ENCODE measurements at places on chromosomes 3 and 15. TPM values are rescaled to one million over a fixed set of nuclear protein-coding genes. Genes with fewer than 3 reads are reported as not detected.

DNA sequence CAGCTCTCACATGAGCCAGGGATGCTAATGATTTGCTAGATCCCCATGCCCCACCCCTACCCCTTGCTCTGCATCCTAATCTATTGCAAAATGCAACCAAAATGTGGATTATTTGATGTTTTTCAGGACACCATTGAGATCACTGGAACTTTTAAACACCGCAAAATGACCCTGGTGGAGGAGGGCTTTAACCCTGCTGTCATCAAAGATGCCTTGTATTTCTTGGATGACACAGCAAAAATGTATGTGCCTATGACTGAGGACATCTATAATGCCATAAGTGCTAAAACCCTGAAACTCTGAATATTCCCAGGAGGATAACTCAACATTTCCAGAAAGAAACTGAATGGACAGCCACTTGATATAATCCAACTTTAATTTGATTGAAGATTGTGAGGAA lies 29.7 kb downstream of the HDC start:
- no peak overlapping the region for H3K4me3 ChIP-seq
- no peaks in the 10 kb centered on the region for H3K27me3 ChIP-seq
- DNase-seq, result no peak
- no peaks in the 10 kb centered on the region for H3K36me3 ChIP-seq

- no peak overlapping the region for H3K4me3 ChIP-seq
- peaks cover 8% of the 10 kb centered on the region for H3K27me3 ChIP-seq
- no peaks in the 10 kb centered on the region for H3K36me3 ChIP-seq
Observed at GRCh38 chr3:32436816-32437189, 45.1 kb downstream of the CMTM7 start.

DNA sequence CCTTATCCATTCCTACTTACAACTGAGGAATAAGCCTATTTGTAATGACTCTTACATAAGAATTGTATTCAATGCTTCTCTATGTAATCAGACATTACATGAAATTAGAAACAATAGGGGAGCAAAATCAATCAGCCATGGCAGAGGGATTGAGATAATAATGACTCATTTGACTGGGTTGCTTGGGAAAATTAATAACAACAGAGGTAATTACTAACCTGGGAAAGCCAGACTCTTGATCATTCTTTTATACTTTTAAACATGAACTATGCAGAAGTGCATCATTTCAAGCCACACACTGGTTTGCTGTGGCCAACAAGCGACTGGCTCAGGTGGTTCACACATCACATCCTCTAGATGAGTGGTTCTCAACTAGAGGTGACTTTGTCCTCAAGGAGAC lies 126.3 kb upstream of the CRBN start:
- H3K27ac ChIP-seq, result no peak overlapping the region
- H3K27me3 ChIP-seq, result no peaks in the 10 kb centered on the region
- DNase-seq, result no peak
- H3K36me3 ChIP-seq, result no peaks in the 10 kb centered on the region
- H3K4me3 ChIP-seq, result no peak overlapping the region
- H3K4me1 ChIP-seq, result no peaks in the 10 kb centered on the region

- H3K36me3 ChIP-seq, result no peaks in the 10 kb centered on the region
- no peak overlapping the region for H3K4me3 ChIP-seq
Observed at GRCh38 chr3:171231361-171231760, 204.8 kb upstream of the SLC2A2 start.

The USP13 gene
- total RNA-seq, result 13.7 TPM

The THRB gene
- 10.5 TPM for total RNA-seq
